ENCODE measurements at places on chromosomes 4 and X. TPM values are rescaled to one million over a fixed set of nuclear protein-coding genes. Genes with fewer than 3 reads are reported as not detected.

Gene DOK7
- polyA plus RNA-seq: not detected

Gene CRMP1
- polyA plus RNA-seq: not detected

Gene PIM2
- 401 TPM for polyA plus RNA-seq

Gene ATP1B4
- polyA plus RNA-seq: not detected

Gene NAP1L2
- 2.9 TPM for polyA plus RNA-seq

Gene COL4A6
- not detected for polyA plus RNA-seq

Gene SH2D1A
- 57.6 TPM for polyA plus RNA-seq

Gene CT45A10
- not detected for polyA plus RNA-seq

Gene ATOH1
- not detected for polyA plus RNA-seq

Gene MAGEB17
- not detected for polyA plus RNA-seq

Gene RAB33A
- 7.6 TPM for polyA plus RNA-seq

Gene FAM184B
- polyA plus RNA-seq: not detected

Gene SRPK3
- not detected for polyA plus RNA-seq

Gene UGT8
- not detected for polyA plus RNA-seq

Gene MGARP
- 0.32 TPM for polyA plus RNA-seq

Gene PAGE2B
- not detected for polyA plus RNA-seq

Gene KIF4A
- not detected for polyA plus RNA-seq

Gene XK
- polyA plus RNA-seq: not detected

Gene CFAP99
- not detected for polyA plus RNA-seq

Gene RAB40A
- not detected for polyA plus RNA-seq

Gene CAMK2D
- 13.5 TPM for polyA plus RNA-seq

Gene BEND2
- polyA plus RNA-seq: not detected

Gene AREG
- polyA plus RNA-seq: 6.0 TPM

Gene PGAM4
- not detected for polyA plus RNA-seq

Gene FRG1
- 54.4 TPM for polyA plus RNA-seq

Gene GYPA
- not detected for polyA plus RNA-seq

Gene F8
- polyA plus RNA-seq: 1.3 TPM

Gene HTRA3
- polyA plus RNA-seq: not detected

Data from naive thymus-derived CD4-positive, alpha-beta T cell (primary cell).